ENCODE measurements at places on chromosomes 16 and 17. TPM values are rescaled to one million over a fixed set of nuclear protein-coding genes. Genes with fewer than 3 reads are reported as not detected.

Gene HSF4
- total RNA-seq, result 23.0 TPM

Gene SARM1
- total RNA-seq, result 14.9 TPM

Gene CCDC92B
- total RNA-seq, result not detected

Gene ADAP2
- total RNA-seq, result 3.3 TPM

Gene NATD1
- total RNA-seq, result 11.2 TPM

Gene KRT12
- total RNA-seq, result not detected

Gene GP2
- not detected for total RNA-seq

Gene KRT222
- not detected for total RNA-seq

All from smooth muscle cell of the pulmonary artery (primary cell).